NCI-H2029 treated with DMSO at 0.1 percent for 48 hours (cell line): ENCODE measurements at places on chromosomes 12 and 14.

DNA sequence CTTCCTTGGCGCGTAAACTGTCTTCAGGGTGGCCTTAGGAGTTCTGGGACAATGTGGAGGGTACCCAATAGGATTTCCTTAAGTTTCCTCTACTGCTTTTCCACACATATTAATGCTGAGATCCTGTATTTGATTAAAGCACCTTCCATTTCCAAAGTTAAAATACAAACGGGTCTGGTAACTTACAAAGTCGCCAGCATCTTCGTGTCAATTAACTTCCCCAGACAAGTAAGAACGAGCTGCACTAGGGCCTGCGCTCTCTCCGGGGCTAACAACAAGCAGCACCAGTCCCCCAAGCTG is 130.9 kb downstream of the NDUFA12 start:
- DNase-seq = peak; percentile 22

GRCh38 chr12:58889557-58889956 is 30.7 kb downstream of the LRIG3 start:
- no peak for DNase-seq

GRCh38 chr14:56524971-56525677 is 54.5 kb upstream of the TMEM260 start:
- no peak for DNase-seq

DNA sequence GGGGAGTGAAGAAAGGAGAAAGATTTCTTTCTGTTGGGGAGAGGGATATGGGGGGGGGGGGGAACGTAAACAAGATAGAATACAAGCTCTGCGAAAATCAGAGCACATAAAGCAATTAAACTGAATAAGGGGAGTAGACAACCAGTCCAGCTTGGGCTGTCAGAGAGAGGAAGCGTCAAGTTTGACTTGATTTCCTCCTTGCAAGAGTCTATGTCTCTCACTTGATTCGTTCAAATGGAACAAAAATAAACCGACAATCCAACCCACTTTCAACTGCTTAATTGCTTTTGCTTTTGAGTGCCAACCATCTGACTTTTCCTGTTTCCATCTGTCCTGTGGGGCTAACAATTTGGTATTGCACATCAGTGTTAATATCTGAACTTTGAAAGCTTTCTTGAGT is 942 bp downstream of the SYT1 start:
- no peak for DNase-seq

DNA sequence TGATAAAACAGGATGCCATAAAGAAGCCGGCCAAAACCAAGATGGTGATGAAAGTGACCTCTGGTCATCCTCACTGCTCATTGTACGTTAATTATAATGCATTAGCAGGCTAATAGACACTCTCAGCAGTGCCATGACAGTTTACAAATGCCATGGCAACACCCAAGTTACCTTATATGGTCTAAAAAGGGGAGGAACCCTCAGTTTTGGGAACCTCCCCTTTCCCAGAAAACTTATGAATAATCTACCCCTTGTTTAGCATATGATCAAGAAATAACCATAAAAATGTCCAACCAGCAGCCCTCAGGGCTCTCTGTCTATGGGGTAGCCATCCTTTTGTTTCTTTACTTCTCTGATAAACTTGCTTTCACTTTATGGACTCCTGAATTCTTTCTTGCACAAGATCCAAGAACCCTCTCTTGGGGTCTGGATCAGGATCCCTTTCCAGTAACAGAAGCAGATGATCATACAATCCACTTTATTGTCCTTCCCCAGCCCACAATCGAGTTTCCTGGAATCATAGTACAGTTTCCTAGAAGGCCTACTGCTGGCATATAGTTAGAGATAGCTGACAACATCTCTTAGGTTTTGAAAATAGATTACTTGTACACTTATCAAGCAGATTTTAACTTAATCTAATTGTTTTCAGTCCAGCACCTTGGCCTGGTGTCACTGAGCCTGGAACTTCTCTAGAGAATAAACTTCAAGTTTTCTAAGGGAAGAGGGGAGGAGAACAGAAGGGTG is 266.7 kb upstream of the HMGA2 start:
- DNase-seq = no peak

GRCh38 chr12:103494051-103494733 is 1.6 kb downstream of the C12orf42 start:
- DNase-seq = no peak

DNA sequence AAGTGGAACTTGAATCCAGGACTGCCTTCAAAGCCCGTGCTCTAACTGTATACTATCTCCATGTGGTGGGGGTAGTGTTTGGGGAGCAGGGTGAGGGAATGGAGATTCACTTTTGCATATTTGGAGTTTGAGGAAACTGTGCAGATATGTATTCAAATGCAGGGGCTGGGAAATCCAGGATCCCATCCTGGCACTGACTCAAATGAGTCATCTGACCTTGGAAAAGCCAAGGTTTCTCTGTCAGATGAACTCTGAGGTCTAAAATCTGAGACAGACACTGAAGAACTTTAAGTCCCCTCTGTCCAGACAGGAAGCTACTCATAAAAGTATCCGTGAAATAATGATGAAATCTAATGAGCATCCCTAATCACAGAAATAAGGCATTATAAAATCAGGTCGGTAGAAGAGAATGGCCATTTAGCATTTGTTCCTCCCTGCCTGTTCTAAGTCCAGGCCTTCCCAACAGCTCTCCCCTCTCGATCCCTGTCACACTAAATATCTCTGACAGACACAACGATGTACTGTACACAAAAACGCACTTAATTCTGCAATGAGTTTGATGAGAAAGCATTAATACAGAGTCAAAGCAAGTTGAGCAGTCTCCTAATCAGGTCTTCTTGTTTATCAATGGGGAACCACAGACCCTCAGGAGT is 14.4 kb downstream of the NIN start:
- no peak for DNase-seq

DNA sequence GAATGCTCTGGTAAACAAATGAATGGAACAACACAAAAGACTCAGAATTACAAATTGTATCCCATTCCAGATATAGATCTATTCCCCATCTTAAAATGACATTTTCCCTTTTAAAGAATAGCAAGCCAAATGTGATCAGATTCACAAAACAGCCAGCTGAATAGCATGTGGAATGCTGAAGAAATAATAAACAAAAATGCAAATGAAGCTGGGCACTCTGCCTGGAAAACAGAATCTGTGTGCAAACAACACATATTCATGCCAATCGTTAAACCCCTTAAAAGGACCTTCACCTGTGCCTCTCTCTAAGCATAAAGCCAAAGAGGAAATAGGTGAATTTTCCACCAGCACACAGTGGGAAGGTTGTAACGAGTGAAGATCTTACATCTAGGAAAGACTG is 67.9 kb upstream of the PDZRN4 start:
- peak; percentile 51 for DNase-seq

DNA sequence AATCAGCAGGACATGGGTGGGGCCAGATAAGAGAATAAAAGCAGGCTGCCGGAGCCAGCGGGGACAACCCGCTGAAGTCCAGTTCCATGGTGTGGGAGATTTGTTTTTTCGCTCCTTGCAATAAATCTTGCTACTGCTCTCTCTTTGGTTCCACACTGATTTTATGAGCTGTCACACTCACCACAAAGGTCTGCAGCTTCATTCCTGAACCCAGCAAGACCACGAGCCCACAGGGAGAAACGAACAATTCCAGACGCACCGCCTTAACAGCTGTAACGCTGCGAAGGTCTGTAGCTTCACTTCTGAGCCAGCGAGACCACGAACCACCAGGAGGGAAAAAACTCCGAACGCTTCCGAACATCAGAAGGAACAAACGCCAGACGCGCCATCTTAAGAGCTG is 2.8 kb upstream of the CNIH1 start:
- no peak for DNase-seq

DNA sequence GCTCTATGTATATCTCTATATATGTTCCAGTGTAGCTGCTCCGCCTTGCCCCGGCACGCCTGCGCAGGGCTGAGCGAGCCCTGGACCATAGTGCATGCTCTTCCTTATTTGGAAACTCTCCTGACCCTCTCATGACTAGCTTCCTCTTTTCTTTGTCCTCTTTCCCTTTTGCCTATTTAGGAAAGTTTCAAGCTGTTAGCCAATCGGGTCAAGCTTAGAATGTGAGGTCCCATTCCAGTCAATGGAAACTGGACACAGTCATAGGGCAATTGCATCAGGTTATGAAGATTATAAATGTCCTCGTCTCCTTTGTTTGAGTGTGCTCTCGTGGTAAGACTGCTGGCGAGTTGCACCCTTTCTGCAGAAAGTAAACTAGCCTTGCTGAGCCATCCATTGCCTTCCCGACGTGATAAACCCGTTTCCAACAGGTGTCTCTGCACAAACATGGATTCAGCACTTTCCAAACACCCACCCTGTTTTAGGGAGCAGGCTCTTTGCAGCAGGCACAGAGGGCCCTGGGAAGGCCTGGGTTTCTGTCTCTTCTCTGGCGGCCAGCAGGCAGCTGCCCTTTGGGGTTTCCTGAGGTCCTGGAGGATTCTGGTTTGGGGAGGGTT is 30.9 kb downstream of the CCDC92 start:
- DNase-seq = no peak

DNA sequence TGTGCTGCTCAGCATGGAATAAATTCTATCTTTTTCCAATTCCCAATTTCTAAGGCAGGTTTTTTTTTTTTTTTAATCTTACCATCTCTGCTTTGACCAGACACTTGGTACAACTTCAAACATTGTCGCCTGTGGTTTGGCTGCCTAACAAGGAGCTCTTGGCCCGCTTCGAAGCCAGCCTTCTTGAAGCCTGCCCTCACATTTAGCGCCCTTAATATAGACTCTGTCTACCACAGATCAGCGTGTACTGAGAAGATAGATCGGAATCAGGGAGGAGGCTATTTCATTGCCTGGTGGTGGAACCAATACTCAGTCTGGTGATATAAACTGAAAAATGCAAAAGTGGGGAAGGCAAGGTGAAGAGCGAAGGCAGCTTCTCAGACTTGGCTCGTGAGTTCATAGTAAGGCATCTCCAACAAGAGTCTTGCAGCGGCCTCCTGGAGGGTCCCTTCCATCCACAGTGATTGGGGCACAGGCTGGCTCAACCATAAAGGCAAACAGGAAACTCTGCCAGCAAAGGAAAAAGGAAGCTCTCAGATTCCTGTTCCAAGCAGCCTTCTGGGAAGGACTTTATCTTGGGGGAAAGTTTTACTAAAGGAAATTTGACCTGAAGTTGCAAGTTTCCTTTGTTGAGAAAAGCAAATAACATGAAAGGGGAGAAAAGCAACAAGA is 103.2 kb upstream of the BCL2L14 start:
- DNase-seq = no peak

GRCh38 chr12:120015313-120015712 is 26.3 kb downstream of the BICDL1 start:
- no peak for DNase-seq

DNA sequence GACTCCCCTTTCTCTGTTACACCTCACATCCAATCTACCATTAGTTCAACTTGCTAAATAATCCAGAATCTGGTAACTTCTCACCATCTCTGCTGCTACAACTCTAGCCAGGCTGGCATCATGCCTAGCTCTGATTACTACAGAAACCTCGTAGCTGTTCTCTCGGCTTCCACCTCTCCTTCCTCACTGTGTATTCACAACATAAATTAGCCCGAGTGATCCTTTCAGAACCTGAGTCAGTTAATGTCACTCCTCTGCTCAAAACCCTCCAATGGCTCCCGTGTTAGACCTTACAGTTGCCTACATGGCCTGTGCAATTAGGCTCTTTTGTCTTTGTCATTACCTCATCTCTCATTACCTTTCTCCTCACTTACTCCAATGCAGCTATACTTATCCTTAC is 139.4 kb downstream of the PDE3A start:
- DNase-seq = no peak

DNA sequence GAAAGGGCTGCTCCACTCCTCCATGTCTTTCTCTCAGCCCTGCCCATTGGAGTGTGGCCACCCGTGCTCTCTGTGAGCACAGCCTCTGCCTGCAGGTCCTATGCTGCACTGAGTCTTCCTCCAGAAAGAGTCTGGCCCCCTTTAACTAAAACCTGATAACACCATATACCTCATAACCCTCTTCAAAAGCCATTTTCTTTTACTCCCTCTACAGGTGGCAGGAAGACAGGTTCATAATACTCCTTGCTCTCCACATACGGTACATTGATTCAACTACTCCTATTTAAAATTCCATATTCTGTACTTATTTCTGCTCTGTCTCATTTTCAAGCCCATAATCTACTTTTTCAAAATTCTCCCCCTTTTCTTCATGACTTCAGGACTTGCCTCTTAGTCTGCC is 144.0 kb downstream of the HELB start:
- no peak for DNase-seq

DNA sequence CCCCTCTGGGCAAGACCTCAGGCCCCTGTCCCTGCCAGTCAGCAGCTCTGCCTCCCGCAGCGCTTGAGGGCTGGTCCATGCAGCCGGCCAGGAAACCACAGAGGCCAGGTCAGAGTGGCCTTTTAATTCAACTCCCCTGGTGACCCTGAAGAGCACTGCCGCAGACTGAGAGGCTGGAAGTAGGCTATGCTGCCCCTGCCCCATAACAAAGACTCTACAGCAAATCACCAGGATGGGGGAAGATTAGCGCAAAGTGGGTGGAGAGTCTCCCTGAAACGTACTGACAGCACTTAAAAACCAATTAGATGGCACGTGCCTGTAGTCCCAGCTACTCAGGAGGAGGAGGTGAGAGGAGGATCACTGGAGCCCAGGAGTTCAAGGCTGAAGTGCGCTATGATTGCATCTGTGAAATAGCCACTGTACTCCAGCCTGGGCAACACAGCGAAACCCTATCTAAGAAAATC is 70.5 kb downstream of the ITPK1 start:
- no peak for DNase-seq

- DNase-seq = no peak
These were observed 102.0 kb downstream of the DICER1 start for GRCh38 chr14:95055318-95055717.

DNA sequence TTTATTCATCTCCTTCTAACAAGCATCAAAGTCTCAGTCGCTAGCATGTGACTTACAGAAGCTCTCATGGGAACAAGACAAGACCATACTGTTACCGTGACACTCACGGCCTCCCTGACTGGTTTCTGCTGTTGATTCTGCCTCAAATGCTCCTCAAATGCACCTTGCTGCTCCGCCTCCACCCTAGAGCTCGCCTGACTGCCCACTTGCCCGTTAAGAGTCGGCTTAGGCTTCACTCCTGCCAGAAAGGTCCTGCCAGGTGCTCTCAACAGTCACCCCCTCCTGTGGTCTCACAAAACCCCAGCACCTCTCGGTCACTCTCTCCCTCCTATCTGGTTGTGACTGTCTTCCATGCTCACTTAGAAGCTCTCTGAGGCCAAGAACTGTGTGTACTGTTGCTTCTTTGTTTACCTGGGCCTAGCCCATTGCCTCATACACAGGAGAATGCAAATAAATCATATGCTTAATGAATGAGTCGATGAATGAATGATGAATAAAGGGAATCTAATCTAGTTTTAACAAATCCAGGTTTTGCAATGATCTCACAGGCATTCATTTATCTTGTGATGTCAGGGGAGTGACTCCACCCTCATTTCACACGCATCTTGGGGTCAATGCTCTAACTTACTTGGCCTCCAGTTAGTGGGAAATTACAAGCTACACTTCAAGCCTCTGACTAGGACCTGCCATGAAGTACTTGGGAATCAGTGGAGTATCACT is 41.3 kb downstream of the SSH1 start:
- no peak for DNase-seq

DNA sequence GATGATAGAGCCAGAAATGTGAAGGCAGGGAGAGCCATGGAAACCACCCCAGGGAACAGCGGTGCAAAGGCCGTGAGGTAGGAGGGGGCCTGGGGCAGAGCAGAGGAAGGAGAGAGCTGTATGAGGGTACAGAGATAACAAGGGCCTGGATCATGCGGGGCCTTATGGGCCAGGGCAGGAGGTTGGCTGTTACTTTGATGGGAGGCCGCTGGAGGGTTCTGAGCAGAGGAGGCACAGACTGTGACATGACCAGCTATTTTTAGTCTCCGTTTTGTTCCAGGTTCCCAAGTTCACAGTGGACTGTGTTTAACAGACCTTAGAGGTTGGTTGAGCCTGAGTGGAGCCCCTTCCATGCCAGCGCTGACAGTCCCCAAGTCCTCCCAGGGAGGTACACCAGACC is 118.6 kb downstream of the GCH1 start:
- DNase-seq = no peak
